Hematopoietic multipotent progenitor cell treated with erythropoietin and hydrocortisone succinate and interleukin-3 and kit ligand, for 17 days (in vitro differentiated cells): ENCODE measurements at places on chromosomes 11 and 22.

GRCh38 chr11:33959855-33960400 is 68.1 kb upstream of the LMO2 start:
- DNase-seq = no peak

GRCh38 chr22:42645341-42645937 is 3.8 kb downstream of the CYB5R3 start:
- DNase-seq = no peak

DNA sequence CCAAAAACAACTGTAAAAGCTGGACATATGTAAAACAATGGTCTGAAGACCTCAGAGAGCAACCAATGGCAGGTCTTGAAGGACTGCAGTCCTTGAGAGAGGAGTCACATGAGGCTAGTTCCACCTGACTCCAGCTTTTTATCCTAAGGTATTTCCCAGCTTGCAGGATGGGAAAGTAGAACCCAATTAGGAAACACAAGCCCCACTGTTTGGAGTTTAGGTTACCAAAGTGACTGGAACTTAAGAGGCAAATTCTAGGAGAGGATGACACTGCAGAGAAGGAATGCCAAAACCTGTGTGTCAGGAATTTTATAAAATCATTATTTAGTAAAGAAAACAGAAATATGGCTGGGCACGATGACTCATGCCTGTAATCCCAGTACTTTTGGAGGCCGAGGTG is 18.4 kb downstream of the OR2AT4 start:
- DNase-seq = no peak

DNA sequence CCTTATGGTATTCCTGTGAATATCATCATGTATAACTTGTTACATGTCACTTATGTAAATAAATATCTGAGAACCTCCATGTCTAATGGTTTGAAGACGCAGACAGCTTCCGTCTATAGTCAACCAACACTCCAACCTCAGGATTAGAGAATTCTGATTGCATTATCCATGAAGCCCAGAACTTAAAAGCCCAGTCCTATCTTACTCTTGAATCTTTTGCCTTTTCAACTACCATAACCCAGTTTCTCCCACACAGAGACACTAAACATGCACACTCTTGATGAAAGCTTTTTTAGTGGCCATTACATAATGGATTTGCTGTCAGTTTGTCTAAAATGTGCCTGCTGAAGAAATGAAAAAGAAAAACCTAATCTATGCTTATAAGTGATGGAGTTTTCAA is 1219.2 kb downstream of the LRRC4C start:
- DNase-seq = no peak

GRCh38 chr11:28231475-28231874 is 123.3 kb downstream of the METTL15 start:
- no peak for DNase-seq

GRCh38 chr11:37988031-37988430 is 1390.0 kb upstream of the RAG2 start:
- DNase-seq = no peak

DNA sequence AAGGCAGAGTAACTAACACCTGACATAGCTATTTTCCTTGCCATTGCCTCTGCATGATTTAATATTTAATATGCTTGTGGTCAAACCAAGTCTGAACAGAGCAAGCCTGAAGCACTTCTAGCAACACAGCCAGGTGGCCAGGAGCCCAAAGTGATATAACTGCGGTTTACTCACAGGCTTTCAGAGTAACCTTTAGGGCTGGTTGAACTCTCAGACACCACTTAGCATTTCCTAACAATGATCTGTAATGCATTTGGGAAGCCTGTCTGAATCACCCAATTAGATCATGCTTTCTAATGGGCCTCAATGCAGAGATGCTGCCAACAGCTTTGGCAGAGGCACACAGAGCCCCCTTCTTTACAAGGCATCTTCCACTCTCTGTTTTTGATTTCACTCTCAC is 96.1 kb downstream of the FDX1 start:
- DNase-seq = no peak

DNA sequence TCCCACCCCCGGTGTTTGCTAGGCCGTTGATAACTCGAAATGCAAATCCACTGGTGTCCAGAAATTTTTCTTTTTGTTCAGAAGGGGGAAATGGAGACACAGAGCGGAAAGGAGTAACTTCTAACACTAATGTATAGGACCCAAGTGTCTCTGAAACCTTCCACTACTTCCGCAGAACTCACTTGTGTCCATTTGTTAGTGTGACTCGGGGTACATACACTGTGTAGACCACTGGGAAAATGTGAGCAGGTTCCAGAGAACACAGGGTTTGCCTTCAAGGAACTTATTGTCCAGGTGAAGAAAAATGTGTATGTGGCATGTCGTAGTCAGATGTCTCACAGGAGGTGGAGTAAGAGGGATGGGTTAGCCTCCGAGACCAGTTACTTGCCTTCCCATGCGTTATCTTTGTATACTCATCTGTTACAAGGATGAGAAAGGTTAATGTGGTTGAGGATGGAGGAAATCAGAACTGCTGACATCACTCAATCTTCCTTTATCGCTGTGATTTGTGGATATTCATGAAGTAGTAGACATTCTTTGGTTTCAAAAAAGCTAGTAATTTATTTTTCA is 857 bp downstream of the ARCN1 start:
- peak; percentile 57 for DNase-seq

DNA sequence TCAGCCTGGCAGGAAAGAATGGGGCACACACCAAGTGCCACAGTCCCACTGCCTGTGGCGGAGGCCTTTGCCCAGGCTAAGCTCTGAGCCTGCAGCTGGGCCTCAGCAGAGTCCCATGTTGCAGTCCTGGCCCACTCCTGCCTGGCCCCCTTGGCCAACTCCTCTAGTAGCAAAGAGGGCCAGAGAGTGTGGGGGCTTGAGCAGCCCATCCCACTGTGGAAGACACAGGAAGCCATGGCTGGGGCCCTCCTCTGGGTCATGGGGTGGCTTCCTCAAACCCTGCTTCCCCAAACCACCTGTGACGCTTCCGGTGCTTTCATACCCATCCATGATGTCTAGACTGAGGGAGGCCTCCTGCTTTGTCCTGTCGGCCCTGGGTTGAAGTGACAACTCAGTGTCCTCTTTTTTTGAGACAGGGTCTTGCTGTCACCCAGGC is 5.8 kb downstream of the RPS19BP1 start:
- peak; percentile 31 for DNase-seq

DNA sequence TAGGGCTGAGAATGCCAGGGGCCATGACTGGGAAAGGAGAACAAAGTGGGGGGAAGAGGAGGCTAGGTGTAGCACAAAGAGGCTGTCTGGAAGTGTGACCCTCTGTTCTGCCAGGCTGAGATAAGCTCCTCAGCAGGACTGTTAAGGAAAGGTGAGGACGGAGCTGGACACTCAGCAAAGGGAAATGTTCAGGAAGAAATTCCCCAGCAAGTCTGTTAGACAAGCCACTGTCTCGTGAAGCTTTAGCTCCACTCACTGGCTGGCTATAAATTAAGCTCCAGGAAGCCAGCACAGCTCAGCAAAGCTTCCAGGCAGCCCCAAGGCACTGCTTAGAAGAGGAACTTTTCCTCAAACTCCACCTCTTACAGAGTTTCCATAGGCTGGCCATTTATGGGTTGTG is 181.2 kb upstream of the API5 start:
- DNase-seq = no peak

GRCh38 chr22:28142361-28142961 is 223.4 kb upstream of the PITPNB start:
- no peak for DNase-seq

- no peak for DNase-seq
Observed at GRCh38 chr22:47292546-47293320, 530.3 kb downstream of the TBC1D22A start.

GRCh38 chr22:35440129-35440528 is 40.2 kb downstream of the MCM5 start:
- DNase-seq = no peak

DNA sequence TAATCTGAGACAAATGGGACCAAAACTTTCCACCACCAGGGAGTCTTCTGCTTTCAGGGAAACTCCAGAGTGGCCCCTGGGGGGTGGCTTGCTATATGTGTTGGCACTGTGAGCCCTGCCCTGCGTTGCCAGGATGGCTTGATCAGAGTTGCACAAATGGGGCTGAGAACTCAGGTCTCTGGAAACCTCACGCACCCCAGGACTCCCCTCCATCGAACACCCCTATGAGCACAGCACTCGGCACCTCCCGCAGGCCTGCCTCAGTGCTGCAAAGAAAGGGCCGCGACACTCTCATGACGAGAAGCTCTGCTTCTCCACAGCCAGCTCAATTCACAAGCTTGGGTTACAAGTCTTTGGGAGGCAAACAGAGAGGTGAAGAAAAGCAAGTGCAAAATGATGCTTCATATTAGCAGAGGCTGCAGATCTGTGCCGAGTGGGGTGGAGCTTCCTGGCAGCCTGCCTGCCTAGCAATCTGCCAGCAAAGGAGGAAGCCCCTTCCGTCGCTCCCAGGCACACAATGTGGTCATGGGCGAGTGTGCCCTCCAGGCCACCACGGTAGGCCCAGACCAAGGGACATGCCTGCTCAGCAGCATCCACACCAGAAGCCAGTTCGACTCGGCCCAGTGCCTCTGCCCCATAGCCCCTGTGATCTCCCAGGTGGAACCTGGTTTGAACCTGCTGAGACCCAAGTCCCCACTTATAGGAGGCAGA is 55.7 kb downstream of the MYH9 start:
- peak; percentile 43 for DNase-seq

- DNase-seq = no peak
Observed at GRCh38 chr11:19241260-19242178, 774 bp upstream of the E2F8 start.

GRCh38 chr11:67376873-67377808 is 3.7 kb upstream of the CLCF1 start:
- no peak for DNase-seq

- DNase-seq = no peak
Observed at GRCh38 chr11:130732476-130732875, 183.8 kb downstream of the SNX19 start.

- DNase-seq = no peak
Observed at GRCh38 chr11:105130189-105130813, 9.3 kb downstream of the CARD18 start.

- no peak for DNase-seq
Observed at GRCh38 chr11:36027731-36028130, 83.9 kb downstream of the LDLRAD3 start.

GRCh38 chr11:36566407-36567053 is 1.3 kb upstream of the RAG1 start:
- no peak for DNase-seq

- DNase-seq = no peak
Observed at GRCh38 chr11:70709596-70709995, 311.3 kb downstream of the CTTN start.

DNA sequence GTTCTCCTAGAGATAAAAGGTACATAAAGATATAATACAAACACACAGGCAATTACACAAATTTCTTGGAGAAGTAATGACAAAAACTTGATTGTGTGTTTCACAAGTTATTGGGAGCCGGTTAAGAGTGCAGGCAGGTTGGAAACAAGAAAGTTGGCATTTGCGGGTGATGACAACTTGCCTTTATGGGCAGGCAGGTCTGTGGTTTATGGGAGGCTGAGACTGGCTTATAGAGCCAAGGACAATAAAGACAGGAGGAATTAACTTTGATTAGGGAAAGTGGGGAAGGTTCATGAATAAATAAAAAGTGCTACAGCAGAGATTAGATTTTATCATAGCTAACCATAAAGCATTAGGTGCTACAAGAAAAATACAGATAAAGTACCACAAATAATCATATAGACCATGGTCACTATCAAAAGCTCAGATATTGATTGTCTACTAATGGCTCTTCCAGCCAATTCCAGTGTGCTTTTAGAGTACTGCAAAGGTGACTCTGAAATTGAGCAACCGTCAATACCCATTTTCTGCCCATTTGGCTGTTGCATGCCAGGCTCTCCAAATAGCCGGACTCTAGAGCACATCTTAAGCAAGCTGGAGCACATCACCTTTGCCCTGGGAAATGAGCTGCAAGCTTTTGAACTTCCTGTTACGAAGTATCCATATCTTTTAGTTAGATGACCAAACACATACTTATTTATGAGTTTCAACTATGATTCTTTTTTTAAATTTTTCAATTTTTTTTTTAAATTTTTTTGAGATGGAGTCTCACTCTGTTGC is 33.9 kb upstream of the GAB2 start:
- no peak for DNase-seq

DNA sequence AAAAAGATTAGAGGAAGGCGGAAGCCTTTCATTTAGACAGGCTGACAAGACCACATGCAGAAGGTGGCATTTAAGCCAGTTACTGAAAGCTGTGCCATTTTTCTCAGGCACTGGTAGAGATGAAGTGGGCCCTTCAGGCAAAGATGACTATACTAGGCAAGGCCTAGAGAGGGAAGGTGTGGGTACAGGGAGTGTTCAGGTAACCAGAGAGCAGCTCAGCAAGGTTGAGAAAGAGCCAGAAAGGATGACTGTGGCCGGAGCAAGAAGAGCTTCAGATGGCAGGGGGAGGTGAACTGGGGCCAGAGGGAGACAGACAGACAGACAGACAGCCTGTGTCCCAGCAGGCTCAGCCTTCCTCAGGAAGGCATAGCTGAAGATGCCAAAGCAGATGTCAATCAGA is 88.1 kb upstream of the NARS2 start:
- DNase-seq = no peak
